ENCODE measurements at places on chromosomes 2 and 18.

DNA sequence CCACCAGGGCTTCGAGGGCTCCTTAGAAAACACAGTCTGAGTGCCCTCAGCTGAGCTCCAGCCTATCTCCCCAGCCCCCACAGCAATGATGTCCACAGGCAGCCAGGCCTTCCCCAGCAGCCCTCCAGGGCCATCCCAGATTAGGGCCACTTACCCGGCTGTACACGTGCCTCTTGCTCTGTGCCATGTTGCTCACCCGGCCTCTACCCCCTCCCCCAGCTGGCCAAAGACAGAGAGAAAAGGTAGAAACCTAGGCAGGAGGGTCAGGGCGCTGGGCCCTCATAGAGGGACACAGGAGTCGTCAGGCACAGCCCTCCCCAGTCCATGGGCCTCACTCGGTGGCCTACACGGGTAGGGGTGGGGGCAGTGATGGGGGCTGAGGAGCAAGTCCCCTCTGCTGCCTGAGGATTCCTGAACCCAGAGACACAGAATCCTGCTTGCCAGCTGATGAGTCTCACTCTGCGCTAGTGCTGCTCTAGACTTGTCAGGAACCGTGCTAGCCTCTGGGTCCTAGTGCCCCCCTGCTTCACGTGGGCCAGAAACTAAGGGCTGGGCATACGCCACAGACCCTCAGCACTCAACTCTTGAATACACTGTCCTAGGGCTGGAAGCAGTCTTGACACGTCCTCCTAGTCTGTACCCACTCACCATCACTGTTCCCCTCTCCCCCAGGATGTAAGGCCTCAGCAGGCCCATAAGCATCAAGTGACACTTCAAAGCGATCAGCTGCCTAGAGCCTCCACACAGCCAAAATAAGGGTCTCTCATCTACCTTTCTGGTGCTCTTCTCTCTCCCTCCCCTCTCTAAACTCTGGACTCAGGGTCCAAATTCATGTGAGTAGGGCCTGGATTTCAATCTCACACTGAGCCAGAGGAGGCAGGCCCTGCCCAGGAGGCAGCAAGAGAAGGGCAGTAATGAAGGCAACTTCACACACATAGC is at the start of gene DCTN1:
DCTN1 (minus strand) TSS at position 461 of the 939 bp plus-strand sequence; CDS start at position 187, 274 bp downstream.
- ATAC-seq: no peak
- H3K4me3 ChIP-seq: no peak within 1 kb of the TSS
- peaks cover 31% of the 10 kb centered on the region for H3K4me1 ChIP-seq
- peak within 1 kb of the TSS; percentile 8 for H3K27ac ChIP-seq
- peaks cover 33% of the 10 kb centered on the region for H3K36me3 ChIP-seq
- no peaks in the 10 kb centered on the region for H3K27me3 ChIP-seq

DNA sequence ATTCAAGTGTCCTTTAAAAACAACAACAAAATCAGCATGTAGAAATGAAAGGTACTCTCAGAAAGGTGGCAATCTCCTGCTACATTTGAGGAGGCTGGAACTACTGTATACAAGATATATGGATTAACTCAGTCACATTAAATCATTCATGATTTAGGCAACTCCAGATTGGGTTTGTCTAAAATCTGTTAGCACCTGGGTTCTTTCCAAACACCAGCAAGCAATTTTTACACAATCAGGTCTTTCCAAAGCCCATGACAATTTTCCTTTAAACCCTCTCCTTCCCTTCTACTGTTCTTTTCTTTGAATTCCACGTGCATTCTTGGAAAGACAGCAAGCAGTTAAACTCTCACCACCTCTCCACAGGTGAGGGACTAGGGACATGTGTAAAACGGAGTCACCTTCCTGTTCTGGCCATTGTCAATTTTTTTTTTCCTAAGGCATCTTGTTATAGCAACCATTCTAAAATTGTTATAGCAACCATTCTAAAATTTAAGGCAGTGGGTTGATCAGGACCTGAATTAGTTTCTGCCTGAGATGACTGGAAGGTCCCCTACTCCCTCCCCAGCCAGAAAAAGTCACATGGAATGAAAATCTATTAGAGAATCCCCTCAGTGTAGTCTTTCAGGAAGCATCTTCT is 113.9 kb downstream of the ANKRD44 start:
- H3K4me1 ChIP-seq: peaks cover 78% of the 10 kb centered on the region
- H3K36me3 ChIP-seq: peaks cover 11% of the 10 kb centered on the region
- peak overlapping the region; percentile 79 for H3K27ac ChIP-seq

DNA sequence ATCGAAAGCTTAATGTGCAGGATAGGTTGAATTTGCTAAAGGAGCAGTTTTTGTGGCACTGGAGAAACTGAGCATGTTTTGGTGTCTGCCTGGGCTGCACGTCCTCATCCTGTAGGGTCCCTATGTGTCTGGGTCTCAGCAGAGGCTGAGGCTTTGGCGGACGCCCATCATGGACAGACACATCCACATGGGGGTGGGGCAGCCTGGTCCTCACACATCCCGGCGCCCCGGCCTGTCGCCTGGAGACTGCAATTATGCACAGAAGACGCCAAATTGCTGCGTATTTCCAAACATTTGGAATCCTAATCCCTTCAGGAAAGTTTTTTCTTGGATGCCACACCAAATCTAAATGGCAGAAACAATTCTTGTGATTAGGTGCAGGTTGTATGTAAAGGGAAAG is 128.2 kb upstream of the TWIST2 start:
- H3K4me3 ChIP-seq: no peak overlapping the region
- no peak for ATAC-seq
- H3K27me3 ChIP-seq: peaks cover 18% of the 10 kb centered on the region
- H3K4me1 ChIP-seq: no peaks in the 10 kb centered on the region
- H3K36me3 ChIP-seq: no peaks in the 10 kb centered on the region

DNA sequence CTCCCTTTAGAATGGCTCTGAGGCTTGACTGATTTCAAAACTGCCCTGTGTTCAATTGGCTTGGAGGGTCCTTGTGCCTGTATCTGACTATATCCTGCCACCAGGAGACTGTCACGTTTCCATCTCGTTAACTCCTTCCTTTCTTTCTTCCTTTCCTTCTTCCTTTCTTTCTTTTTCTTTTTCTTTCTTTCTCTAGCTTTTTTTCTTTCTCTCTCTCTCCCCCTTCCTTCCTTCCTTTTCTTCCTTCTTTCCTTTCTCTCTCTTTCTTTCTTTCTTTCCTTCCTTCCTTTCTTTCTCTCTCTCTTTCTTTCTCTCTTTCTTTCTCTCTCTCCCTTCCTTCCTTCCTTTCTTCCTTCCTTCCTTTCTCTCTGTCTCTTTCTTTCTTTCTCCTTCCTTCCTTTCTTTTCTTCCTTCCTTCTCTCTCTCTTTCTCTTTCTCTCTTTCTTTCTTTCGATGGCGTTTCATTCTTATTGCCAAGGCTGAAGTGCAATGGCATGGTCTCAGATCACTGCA is 38.1 kb upstream of the EML6 start:
- no peak overlapping the region for H3K27ac ChIP-seq
- H3K27me3 ChIP-seq: peaks cover 26% of the 10 kb centered on the region
- peaks cover 12% of the 10 kb centered on the region for H3K4me1 ChIP-seq
- no peaks in the 10 kb centered on the region for H3K36me3 ChIP-seq

DNA sequence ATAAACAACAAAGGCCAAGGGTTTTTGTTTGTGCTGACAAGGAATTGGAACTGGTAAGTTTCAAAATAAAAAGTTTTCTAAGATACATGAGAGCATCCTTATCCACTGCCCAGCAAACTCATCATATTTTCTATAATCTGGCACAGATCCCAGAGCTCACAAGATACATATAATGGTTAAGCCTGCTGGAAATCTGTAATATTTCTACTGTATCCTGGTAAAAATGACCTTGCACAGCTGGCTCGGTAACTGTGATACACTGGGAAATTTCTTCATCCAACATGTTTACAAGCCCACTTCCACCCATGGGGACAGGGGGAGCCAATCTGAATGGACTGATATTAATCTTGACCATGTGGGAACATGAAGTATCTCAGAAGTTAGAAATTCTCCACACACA is 425.4 kb upstream of the MMADHC start:
- no peak for ATAC-seq
- H3K27me3 ChIP-seq: no peaks in the 10 kb centered on the region
- H3K27ac ChIP-seq: no peak overlapping the region
- H3K36me3 ChIP-seq: no peaks in the 10 kb centered on the region
- H3K4me1 ChIP-seq: no peaks in the 10 kb centered on the region

DNA sequence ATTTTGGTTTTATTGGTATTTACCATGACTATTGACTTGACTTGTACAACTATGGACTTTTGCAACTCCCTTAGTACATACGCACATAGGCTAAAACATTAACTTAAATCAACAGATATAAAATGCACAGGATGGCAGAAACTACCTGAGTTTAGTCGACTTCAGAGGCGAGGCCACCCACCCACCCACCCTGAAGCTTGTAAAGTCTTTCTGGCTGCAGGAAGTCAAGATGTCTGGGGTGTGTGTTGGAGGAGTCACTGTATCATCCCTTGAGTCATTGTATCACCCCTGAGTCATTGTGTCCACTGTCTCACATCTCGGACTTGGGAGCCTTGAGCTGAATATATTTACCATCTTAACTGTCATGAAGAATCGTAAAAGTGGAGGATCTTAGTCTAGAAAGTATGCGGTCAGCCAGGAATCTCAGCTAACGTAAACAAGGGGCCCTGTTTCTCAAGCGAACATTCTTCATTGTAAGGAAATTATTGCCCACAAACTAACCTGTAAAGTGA is 140.0 kb upstream of the ST6GAL2 start:
- no peak overlapping the region for H3K4me3 ChIP-seq
- ATAC-seq: no peak
- no peaks in the 10 kb centered on the region for H3K4me1 ChIP-seq
- H3K27ac ChIP-seq: no peak overlapping the region

- H3K36me3 ChIP-seq: no peaks in the 10 kb centered on the region
- no peak for ATAC-seq
- H3K27me3 ChIP-seq: no peaks in the 10 kb centered on the region
- no peak overlapping the region for H3K27ac ChIP-seq
Observed at GRCh38 chr18:24543795-24544498, 83.5 kb downstream of the HRH4 start.

DNA sequence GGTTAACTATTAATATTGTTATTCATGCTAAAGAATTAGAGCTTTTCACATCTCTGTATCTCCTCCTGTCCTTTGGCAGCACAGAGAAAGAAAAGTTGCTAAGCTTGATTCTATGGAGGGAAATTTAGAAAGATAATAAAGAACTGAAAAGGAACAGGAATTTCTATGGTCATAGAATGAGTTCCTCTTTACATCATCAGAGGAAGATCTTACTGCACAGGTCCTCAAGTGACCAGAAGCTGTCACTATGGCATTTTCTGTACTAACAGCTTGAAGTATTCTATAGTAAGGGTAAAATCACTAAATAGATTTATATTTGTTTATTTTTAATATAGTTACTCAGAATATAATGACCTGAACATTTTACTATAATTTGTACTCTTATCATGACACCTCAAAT is 6.0 kb upstream of the PRKD3 start:
- ATAC-seq: no peak
- H3K27ac ChIP-seq: no peak overlapping the region
- H3K36me3 ChIP-seq: no peaks in the 10 kb centered on the region
- peaks cover 17% of the 10 kb centered on the region for H3K4me1 ChIP-seq
- no peaks in the 10 kb centered on the region for H3K27me3 ChIP-seq

DNA sequence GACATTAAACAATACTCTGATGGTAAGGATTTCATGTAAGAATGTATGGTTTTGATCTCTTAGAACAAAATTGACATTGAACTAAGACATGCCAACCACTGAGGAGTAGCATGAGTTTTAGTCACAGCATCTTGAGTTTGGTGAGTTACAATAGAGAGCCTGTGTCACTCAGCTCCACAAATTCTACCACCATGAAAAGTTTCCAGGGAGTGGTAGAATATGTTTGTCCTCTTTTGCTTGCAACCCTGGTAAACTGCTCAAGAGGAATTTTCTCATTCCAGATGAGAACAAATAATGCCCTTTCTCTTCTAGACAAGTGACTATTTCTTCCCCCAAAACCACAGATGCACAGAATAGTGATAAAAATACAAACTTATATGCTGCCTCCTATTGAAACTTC is 502.0 kb upstream of the VRK2 start:
- no peak overlapping the region for H3K27ac ChIP-seq
- no peak overlapping the region for H3K4me3 ChIP-seq
- no peak for ATAC-seq
- H3K4me1 ChIP-seq: peaks cover 3% of the 10 kb centered on the region
- peaks cover 18% of the 10 kb centered on the region for H3K27me3 ChIP-seq

GRCh38 chr2:96163415-96163767 is 18.2 kb upstream of the DUSP2 start:
- H3K4me3 ChIP-seq: peak overlapping the region; percentile 92
- peak overlapping the region; percentile 98 for H3K27ac ChIP-seq
- peaks cover 56% of the 10 kb centered on the region for H3K4me1 ChIP-seq
- no peaks in the 10 kb centered on the region for H3K36me3 ChIP-seq
- no peaks in the 10 kb centered on the region for H3K27me3 ChIP-seq
- ATAC-seq: peak; percentile 1

DNA sequence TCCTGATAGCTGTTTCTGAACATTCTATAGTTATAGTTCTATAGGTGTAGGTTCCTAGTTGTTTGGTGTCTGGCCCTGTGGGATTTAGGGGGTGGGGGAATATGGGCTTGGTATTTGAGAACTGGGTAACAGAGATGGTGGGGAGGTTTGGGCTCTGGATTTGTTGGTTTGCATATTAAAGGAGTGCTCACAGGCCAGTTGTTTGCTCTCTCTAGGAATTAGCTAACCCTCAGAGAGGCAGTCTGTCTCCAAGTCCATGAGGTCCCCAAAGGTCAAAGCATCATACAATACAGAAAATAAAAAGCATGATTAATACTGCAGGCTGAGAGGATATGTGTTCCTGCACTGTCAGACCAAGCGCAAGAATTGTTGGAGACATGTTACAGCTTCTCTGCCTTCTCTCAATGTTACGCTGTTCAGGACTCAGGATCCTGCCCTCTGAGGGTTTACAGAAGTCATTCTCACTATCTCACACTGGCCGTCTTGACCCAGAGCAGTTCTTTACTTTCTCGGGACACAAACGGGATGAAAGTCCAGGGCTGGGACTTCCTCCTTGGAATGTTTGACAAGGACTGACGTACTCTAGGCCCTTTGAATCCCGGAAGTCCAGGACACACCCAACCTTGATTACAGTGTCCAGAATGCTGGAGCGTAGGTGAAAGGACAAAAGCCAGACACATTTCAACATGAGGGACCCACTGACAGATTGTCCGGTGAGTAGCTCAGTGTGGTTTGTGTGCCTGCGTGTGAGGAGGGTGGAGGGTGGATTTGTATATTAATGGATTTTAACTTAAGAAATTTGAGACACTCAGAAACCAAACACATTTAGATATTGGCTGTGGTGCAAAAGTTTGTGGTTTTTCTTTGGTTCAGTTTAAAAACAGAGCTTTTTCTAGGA is at the start of gene NOSTRIN:
NOSTRIN (plus strand) TSS at position 677 of the 898 bp plus-strand sequence; CDS start at position 687, 10 bp downstream.
- H3K27me3 ChIP-seq: no peaks in the 10 kb centered on the region
- H3K4me3 ChIP-seq: no peak within 1 kb of the TSS
- no peaks in the 10 kb centered on the region for H3K4me1 ChIP-seq
- ATAC-seq: no peak
- no peak within 1 kb of the TSS for H3K27ac ChIP-seq
- H3K36me3 ChIP-seq: no peaks in the 10 kb centered on the region

DNA sequence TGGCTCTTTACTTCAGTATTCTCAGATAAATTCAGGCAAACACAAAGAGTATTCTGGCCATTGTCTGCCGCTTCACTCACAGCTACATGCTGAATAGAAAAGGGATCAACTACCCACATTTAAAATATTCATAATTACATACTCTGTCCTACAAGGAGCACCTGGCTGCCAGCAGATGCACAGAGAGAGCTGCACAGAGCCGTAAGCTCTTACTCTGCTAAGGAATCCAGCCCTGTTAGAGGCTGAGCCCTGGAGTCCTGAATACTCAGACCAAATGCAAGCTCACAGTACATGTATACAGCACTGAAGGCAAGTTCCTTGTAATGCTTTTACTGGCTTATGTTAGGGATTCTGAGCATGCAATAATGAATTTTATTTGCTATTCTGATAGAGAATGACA is 80.3 kb downstream of the FTCDNL1 start:
- H3K27ac ChIP-seq: no peak overlapping the region
- no peaks in the 10 kb centered on the region for H3K36me3 ChIP-seq
- ATAC-seq: no peak
- no peaks in the 10 kb centered on the region for H3K4me1 ChIP-seq
